Neuronal stem cell (in vitro differentiated cells): ENCODE measurements at places on chromosomes 4 and X.

DNA sequence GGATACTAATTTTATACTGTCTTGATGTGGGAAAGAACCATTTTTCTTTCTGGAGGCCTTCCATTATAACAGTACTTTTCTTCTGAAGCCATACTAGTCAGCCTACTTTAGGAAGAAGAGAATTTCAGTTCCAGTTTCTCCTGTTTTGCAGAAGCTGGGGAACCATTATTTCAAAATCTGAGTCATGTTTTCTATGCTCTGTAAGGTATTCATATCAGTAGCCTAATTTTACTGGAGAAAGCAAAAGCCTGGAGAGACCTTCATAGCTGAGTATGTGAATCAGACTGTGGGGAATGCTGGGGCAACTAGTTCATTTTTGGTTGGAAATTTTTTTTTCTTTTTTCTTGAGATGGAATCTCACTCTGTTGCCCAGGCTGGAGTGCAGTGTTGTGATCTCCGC lies 22.4 kb downstream of the AFF1 start:
- no peak for DNase-seq

- DNase-seq: no peak
These were observed 38.9 kb upstream of the BCLAF3 start for GRCh38 chrX:20029728-20030127.

- no peak for DNase-seq
These were observed 48.6 kb upstream of the AMELX start for GRCh38 chrX:11244636-11245035.

GRCh38 chr4:133594390-133595207 lies 445.5 kb downstream of the PCDH10 start:
- no peak for DNase-seq

DNA sequence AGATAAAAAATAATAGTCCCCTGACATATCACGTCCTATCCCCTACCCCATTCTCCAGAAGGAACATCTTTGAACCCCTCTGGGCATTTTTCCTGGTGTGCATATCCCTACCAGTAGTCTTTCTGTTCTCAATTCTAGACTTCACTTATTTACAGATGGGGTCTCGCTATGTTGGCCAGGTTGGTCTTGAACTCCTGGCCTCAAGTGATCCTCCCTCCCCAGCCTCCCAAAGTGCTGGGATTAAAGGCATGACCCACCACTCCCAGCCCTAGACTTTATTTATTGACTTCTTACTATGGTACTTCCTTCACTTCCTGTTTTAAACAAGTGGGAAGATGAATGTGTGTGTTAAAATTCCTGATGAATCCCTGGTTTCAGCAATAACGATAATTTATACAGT lies 612 bp upstream of the RRAGB start:
- DNase-seq: no peak

GRCh38 chr4:156515295-156515694 lies 456.3 kb downstream of the PDGFC start:
- DNase-seq: no peak

DNA sequence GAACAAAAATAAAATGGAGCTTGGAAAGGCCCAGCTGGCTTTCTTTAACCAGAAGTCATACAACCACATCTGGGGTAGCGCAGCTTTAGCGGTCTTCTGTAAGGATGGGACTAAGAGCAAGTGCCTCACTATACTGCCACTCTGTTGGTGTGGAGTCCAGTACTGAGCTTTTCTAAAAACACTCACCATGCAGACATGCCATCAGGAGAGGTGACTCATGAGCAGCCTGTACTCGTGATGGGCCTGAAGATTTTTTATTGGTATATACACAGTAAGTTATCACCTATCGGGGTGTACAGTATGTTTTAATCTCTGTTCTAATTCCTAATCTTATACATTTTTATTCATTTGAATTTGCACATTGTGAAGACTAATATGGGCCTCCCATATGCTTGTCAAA lies 9.6 kb downstream of the PPP3CA start:
- DNase-seq: no peak

DNA sequence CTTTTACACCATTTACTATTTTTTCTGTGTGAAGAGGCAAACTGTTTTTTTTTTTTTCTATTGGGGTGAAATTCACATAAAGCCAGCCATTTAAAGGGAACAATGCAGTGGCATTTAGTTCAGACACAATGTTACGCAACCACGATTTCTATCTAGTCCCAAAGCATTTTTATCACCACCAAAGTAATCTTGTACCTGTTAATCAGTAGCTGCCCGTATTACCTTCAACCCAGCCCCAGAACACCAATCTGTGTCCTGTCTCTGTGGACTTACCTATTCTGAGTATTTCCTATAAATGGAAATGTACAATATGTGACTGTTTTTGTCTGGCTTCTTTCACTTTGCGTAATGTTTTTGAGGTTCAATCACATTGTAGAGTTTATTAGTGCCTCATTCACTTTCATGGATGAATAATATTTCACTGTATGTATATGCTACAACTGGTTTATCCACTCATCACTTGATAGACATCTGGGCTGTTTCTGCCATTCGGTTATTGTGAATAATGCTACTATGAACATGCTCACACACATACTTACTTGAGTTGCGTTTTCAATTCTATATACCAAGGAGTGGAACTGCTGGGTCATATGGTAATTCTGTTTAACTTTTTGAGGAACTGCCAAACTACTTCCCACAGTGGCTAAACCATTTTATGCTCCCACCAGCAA lies 116.2 kb downstream of the CDS1 start:
- no peak for DNase-seq

DNA sequence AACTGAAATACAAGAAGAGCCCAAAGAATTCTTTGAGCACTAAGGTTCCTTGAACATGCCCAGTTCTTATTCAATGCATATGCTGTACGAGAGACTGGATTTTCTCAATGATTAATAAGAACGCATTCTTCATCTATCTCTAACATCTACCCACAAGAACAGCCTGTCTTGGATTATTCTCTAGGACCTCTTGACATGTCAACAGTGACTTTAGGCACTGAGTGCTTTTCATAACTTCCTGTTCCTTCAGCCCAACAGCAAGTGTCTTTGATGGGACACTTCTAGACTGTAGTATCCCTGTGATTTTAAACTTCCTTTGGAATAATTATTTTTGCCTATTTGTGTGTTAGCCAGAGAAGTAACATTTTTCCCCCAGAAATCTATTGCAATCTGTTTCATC lies 69.3 kb downstream of the OPHN1 start:
- DNase-seq: no peak

GRCh38 chr4:13516315-13516860 lies 27.9 kb downstream of the NKX3-2 start:
- no peak for DNase-seq

DNA sequence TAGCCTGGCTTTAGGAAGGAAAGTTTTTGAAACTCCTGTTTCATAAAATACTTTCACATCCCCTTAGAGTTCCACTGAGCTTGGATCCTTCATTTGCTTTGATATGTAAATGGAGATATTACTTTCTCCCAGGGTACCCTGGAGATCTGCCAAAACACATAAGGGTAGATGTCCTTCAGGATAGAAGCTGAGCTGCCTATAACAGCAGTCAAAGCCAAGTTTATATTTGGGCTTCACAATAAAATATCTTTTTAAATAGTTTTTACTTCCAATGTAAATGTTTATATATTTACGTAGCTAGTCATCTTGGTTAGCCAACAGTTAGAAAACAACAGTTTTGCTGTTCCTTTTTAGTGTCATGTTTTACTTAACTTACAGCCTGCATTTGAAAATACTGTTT lies 742.3 kb upstream of the POU3F4 start:
- no peak for DNase-seq

DNA sequence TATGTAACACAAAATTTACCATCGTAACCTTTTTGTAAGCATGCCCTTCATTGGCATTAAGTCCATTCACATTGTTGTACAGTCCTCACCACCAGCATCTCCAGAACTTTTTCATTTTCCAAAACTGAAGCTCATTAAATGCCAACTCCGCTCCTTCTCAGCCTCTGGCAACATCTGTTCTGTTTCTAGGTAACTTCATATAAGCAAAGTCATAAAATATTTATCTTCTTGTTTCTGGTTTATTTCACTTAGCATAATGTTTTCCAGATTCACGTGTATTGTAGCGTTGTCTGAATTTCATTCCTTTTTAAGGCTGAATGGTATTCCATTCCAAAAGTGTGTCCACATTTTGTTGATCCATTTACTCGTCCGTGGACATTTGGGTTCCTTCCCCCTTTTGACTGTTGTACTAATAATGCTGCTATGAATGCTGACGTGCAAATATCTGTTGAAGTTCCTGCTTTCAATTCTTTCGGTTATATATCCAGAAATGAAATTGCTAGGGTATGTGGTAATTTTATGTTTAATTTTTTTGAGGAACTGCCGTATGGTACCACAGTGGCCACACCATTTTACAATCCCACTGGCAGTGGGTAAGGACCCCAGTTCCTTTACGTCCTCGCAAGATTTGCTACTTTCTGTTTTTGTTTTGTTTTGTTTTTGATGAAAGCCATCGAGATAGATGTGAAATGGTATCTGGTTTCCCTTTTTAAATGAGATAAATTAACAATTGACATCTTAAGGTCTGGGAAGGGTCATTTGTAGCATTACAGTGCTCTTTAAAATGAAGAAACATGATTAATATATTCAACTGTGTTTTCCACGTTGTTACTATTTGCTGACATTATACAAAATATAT lies 63.4 kb downstream of the PTTG2 start:
- DNase-seq: no peak

- no peak for DNase-seq
These were observed 330.1 kb downstream of the BMPR1B start for GRCh38 chr4:95087657-95088455.

GRCh38 chr4:175514174-175514573 lies 297.9 kb downstream of the GPM6A start:
- no peak for DNase-seq

DNA sequence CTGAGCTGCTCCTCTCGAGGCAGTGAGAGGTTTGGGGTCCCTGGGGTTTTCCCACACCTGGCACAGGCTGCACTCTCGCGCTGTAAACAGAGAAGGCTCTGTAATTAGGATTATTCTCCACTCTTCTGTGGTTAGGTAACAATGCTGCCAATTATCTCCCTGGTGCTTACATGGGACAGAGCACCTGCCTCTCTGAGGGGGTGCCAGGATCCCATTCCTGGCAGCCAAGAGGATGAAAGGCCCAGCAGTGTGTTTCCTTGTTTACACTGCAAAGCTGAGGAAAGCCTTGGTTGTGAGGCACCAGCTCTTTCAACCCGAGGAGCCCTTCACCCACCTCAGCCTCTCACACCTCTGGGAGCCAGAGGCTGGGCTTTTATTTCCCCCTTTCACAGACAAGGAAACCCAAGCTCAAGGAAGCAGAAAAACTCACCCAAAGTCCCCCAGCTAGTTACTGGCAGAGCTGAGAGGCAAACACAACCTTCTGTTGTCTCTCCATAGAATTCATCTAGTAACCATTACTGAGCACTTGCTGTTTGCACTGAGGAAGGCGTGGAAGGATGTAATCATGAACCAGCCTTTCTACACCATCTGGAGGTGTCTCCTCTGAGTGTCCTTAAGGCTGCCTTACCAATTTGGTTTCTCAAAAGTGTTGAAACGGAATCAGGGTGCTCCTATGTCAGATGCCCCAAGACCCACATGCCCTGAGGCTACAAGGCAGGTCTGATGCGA lies 39.7 kb upstream of the PROM1 start:
- DNase-seq: no peak

- DNase-seq: no peak
These were observed 13.2 kb downstream of the TAPT1 start for GRCh38 chr4:16213121-16213520.

GRCh38 chrX:111511477-111511876 lies at the start of gene SERTM2:
Gene SERTM2 (plus strand): TSS chrX:111511645. CDS start chrX:111518858, 7,213 bp downstream.
- DNase-seq: no peak

DNA sequence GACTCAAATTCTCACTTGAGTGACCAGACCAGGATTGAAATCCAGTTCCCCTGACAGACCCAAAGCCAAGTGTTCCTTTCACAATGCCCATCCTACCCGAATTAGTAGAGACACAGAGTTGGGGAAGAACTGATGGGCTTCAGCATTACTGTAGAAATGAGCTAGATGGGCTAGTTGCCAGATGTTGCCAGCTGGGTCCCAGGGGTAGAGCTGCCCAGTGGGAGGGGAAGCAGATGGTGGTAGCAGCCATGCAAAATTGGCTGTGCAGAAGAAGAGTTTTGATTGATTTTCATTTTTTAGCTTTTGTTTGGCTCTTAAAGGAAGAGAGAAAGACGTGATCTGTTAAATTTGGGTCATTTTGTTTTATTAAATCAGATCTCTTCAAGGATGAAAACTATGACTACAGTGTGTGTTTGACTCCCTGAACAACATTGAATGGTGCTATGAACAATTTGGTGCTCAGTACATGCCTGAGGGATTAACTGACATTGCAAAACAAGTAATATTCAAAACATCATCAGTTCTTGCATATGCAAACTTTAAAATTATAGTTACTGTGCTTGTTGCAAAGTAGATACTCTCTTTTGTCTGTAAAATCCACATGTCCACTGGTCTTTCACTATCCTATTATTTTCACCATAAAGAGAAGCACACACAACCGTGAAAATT lies 86.0 kb downstream of the PARM1 start:
- DNase-seq: no peak

DNA sequence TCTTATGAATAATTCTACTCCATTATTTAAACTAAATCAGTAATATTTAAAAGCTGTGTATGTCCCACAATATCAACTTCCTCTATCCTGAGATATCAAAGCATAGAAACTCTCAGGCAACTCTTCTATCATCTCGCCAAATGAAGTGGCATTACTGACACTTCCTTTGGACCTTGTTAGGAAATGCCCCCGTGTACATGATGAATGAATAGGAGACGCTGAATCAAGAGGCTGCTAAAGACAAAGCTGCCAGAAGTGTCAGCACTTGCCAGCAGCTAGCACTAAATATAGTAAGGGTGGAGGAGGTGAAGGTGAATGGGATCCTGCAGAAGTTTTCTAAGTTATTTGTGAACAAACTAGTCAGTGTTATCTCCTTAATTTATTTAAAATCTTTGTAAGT lies 99.5 kb upstream of the BLTP1 start:
- no peak for DNase-seq

DNA sequence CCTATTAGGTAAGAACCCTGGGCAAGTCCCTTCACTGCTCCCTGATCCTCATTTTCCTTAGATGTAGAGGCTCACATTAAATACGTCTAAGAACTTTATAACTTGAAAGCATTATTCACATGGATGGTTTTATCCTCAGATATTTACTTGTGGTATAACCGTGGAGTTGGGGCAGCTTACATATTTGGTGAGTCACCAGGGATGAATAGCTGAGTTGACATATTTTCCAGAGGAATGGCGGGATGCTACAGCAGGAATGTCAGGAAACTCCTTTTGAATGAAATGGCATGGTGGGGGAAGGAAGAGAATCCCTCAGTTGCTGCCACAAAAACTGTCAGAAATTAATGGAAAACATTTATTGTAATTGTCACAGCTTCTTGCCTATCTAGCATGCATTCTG lies 165.3 kb upstream of the RPS6KA3 start:
- DNase-seq: no peak

DNA sequence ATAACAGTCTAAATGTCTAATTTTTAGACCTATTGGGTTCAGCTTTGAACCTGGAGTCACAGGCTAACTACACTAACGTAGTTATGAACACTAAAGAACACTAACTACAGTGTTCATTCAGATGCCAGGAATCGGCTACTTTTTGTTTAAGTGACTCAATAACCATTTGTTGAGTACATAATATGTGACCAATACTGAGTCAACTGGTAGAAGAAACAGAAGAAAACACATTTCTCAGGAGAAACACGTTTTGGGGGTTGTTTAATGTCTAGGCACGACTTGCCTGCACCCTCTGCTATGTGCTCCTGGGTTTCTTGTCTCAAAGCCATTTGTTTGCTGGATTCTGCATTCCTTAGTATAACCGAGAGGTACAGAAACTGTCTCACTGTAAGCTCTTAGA lies 18.6 kb upstream of the CLNK start:
- no peak for DNase-seq
